ENCODE measurements at places on chromosomes 5 and 9.

GRCh38 chr5:7970816-7971215 lies 101.9 kb downstream of the MTRR start:
- DNase-seq, result no peak
- H3K27me3 ChIP-seq, result no peaks in the 10 kb centered on the region
- H3K27ac ChIP-seq, result no peak overlapping the region
- H3K36me3 ChIP-seq, result no peaks in the 10 kb centered on the region

DNA sequence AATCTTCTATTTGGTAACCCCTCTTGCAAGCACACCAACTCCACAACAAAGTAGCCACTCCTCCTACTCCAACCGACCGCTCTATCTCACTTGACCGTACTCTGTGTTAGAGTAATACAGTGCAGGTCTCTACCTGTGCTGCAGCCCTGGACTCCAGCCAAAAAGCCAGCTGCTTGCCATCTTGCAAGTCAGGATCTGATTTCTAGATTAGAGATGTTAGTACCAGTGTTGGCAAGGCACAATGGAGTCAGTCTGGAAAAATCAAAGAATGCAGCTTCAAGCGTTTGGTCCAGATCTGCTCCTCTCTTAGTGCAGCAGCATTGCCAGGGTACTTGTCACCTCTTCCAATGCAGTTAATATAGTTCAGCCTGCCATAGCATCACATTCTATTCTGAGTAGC lies 477.6 kb downstream of the ZSWIM6 start:
- peaks cover 3% of the 10 kb centered on the region for H3K27me3 ChIP-seq
- H3K4me1 ChIP-seq, result peaks cover under 1% of the 10 kb centered on the region

- peaks cover 7% of the 10 kb centered on the region for H3K27me3 ChIP-seq
- no peaks in the 10 kb centered on the region for H3K36me3 ChIP-seq
- H3K27ac ChIP-seq, result no peak overlapping the region
- DNase-seq, result no peak
- H3K4me1 ChIP-seq, result peaks cover 8% of the 10 kb centered on the region
Observed at GRCh38 chr9:133696071-133696472, 42.1 kb downstream of the SARDH start.

- H3K27ac ChIP-seq, result no peak overlapping the region
- H3K4me1 ChIP-seq, result no peaks in the 10 kb centered on the region
- no peak overlapping the region for H3K4me3 ChIP-seq
- DNase-seq, result no peak
- no peaks in the 10 kb centered on the region for H3K27me3 ChIP-seq
Observed at GRCh38 chr5:52283221-52283620, 504.5 kb upstream of the ITGA1 start.

DNA sequence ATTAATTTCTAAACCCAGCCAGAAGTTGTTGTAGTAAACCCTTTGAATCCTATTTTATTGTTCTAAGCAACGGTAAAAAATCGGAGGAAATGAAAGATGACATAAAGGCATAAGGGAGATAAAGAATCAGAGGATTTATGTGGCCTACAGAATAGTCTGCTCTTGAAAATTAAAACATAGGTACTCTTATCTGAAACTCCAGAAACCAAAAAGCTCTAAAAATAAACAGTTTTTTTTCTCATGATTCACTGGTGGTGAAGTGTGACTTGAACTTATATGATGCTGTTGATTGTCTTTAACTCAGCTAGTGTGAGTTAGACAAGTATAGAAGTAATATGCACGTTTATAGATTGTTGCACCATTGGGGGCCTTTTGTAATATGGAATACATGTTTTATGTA lies 80.3 kb downstream of the HSD17B4 start:
- no peak overlapping the region for H3K27ac ChIP-seq
- no peaks in the 10 kb centered on the region for H3K36me3 ChIP-seq
- H3K27me3 ChIP-seq, result peaks cover 2% of the 10 kb centered on the region
- no peak for DNase-seq

DNA sequence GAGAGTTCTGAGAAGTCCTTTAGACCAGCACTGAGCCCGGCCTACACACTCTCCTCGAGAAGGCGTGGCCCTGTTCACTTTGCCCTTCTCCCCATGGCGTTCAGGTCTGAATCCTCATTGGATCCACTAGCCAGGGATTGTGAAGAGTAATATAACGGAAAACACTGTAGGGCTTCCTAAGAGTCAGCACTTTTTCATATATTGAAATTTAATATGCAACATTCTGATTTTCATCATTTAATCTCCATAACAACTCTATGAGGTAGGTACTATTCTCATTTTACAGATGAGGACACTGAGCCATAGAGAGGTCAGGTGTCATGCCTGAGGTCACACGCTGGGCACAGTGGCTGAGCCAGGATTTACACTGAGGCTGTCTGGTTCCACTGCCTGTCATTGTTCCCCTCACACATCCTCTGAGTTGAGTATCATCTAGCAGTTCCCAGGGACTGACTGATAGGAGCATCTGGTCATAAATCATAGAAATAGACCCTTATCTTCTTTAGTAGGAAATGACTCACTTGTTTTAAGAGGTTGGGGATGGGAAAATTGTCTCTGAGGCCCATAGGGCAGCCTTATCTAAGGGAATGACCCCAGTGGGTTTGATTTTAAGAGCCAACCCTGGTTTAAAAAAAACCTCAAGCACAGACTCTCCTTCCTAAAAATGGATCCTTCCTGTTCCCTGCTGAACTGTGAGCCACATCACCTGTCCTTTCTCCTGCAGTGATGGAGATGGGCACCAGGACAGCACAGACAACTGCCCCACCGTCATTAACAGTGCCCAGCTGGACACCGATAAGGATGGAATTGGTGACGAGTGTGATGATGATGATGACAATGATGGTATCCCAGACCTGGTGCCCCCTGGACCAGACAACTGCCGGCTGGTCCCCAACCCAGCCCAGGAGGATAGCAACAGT lies 41.2 kb downstream of the THBS4 start:
- no peak overlapping the region for H3K4me3 ChIP-seq

DNA sequence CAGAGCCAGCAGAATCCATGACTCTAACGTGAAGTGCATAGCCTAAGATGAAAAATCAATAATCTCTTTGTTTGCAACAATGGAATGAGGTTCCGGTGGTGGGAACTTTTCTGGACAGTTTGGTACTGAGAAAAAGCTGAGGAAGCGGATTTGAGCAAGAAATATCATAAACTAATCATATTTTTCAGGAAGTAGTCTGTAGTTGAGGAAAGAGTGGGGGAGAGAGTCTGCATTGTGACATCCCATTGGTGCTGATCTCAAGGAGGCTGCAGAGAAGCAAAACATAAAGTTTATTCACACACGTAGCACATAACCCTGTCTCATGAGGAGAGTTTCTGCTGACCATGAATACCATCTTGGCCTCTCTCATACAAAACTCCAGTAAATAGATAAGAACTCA lies 15.8 kb upstream of the FCHO2 start:
- DNase-seq, result no peak
- peaks cover 20% of the 10 kb centered on the region for H3K4me1 ChIP-seq
- no peak overlapping the region for H3K27ac ChIP-seq
- no peak overlapping the region for H3K4me3 ChIP-seq

- H3K4me3 ChIP-seq, result no peak overlapping the region
- DNase-seq, result no peak
- H3K36me3 ChIP-seq, result no peaks in the 10 kb centered on the region
- H3K4me1 ChIP-seq, result peaks cover 12% of the 10 kb centered on the region
- H3K27ac ChIP-seq, result no peak overlapping the region
- peaks cover 4% of the 10 kb centered on the region for H3K27me3 ChIP-seq
Observed at GRCh38 chr9:22052376-22052945, 43.4 kb upstream of the CDKN2B start.

GRCh38 chr9:89879701-89880100 lies 274.9 kb downstream of the GADD45G start:
- H3K4me3 ChIP-seq, result no peak overlapping the region
- no peak for DNase-seq
- peaks cover 10% of the 10 kb centered on the region for H3K27me3 ChIP-seq
- H3K4me1 ChIP-seq, result no peaks in the 10 kb centered on the region
- no peaks in the 10 kb centered on the region for H3K36me3 ChIP-seq

- no peak overlapping the region for H3K4me3 ChIP-seq
- H3K4me1 ChIP-seq, result no peaks in the 10 kb centered on the region
- no peak overlapping the region for H3K27ac ChIP-seq
- DNase-seq, result no peak
Observed at GRCh38 chr5:76099286-76099702, 16.1 kb downstream of the SV2C start.

DNA sequence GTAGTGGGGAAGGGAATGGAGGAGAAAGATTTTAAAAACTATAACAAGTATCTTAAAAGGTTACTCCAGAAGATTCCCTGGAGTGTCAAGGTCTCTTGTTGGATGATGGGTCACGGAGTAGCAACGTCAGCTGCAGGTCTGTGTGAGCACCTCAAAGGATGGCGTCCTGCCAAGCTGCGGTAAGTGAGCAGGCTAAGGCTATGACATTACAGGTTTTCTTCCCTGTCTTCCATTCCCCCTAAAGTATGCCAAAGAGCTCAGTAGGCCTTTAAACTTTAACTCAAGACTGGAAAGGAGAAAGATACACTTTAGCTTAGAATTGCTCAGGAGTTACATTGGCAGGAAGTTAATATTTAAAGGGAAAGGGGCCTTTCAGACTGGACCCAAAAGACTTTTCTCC lies 17.5 kb downstream of the SPOCK1 start:
- H3K4me3 ChIP-seq, result no peak overlapping the region
- H3K4me1 ChIP-seq, result no peaks in the 10 kb centered on the region
- H3K27ac ChIP-seq, result no peak overlapping the region
- DNase-seq, result no peak
- H3K36me3 ChIP-seq, result no peaks in the 10 kb centered on the region
- H3K27me3 ChIP-seq, result no peaks in the 10 kb centered on the region

DNA sequence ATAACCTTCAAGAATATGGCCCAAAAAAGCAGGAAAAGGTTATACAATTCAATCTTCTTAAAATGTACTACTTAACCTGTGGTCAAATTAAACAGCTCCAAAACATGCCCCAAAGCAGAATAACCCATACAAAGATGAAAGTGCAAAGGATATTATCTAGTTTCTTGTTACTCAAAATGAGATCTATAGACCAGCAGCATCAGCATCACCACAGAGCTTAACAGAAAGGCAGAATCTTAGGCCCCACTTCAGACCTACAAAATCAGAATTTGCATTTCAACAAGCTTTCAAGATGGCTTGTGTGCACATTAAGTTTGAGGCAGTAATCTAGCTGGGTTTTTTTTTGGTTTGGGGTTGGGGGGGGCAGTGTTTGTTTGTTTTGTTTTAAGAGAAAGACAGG lies 54.0 kb downstream of the SCAI start:
- no peak overlapping the region for H3K27ac ChIP-seq
- no peak overlapping the region for H3K4me3 ChIP-seq
- DNase-seq, result no peak
- peaks cover 2% of the 10 kb centered on the region for H3K27me3 ChIP-seq

DNA sequence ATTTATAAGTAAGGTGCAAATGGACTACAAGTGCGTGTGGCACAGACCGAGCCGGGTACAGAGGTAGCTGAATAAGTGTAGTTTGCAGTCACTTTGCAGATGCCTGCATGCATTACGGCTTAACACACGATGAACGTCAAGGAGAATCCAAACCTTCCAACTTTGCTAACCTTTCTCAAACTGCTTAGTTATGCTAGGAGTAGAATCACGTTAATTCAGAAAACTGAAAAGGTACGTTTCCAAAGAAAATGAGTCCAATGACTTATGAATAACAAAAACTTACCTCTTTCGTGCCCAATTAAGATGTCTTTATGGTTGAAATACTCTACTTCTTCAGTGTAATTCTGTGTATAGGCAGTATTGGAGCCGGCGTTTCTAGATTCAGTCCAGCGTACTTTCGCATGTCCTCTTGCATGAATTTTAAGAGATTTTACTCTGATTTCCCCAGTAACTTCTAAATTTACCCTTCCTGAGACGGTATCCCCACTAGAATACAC lies 539 bp downstream of the ARRDC3 start:
- H3K27ac ChIP-seq, result peak overlapping the region; percentile 100
- H3K36me3 ChIP-seq, result peaks cover 9% of the 10 kb centered on the region
- peaks cover 17% of the 10 kb centered on the region for H3K27me3 ChIP-seq

- no peak overlapping the region for H3K4me3 ChIP-seq
- H3K27me3 ChIP-seq, result peaks cover 4% of the 10 kb centered on the region
- peaks cover 20% of the 10 kb centered on the region for H3K4me1 ChIP-seq
- DNase-seq, result no peak
Observed at GRCh38 chr5:154943527-154943926, 2.7 kb downstream of the MRPL22 start.

- no peak overlapping the region for H3K4me3 ChIP-seq
- no peaks in the 10 kb centered on the region for H3K27me3 ChIP-seq
- peaks cover 3% of the 10 kb centered on the region for H3K36me3 ChIP-seq
- H3K27ac ChIP-seq, result no peak overlapping the region
Observed at GRCh38 chr5:2111569-2112105, 228.9 kb upstream of the IRX4 start.

GRCh38 chr5:99248066-99248465 lies 319.3 kb upstream of the CHD1 start:
- no peak for DNase-seq
- peak overlapping the region; percentile 97 for H3K27ac ChIP-seq
- no peaks in the 10 kb centered on the region for H3K36me3 ChIP-seq
- peaks cover 20% of the 10 kb centered on the region for H3K4me1 ChIP-seq

DNA sequence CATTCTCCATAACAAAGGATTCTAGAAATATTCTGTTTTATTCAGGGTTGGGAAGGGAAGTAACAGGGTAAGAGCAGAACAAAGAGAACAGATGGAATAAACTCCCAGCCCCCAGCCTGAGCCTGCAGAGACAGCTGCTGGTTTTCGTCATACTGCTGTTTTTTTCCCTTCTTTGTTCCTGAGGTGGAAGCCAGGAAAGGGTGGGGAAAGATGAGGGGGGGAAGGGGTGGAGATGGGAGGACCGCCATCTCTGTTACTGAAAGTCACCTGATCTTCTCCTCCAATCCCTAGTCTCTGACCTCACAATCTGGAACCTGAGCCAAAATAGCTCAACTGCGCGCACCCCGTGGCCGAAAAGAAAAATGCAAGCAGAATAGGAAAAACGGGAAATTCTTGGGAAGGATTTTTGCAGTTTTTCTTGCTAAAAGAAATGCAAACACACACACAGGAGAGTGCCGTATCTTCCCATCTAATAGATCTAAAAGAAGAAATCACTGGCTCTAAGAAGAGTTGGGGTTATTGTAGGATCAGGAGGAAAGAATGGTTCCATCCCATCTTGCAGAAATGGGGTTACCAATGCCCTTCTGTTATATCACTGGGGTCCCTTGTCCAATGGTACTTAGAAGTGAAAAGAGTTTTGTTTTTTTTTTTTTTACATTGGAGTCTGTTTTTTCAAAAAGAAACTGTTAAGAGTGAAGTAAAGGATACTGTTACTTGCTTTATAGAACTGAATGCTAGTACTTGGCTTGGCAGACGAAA lies 57.9 kb downstream of the DIAPH1 start:
- peak overlapping the region; percentile 97 for H3K27ac ChIP-seq
- peaks cover 56% of the 10 kb centered on the region for H3K4me1 ChIP-seq
- peak; percentile 75 for DNase-seq
- peaks cover 8% of the 10 kb centered on the region for H3K27me3 ChIP-seq
- no peak overlapping the region for H3K4me3 ChIP-seq
- peaks cover 24% of the 10 kb centered on the region for H3K36me3 ChIP-seq

DNA sequence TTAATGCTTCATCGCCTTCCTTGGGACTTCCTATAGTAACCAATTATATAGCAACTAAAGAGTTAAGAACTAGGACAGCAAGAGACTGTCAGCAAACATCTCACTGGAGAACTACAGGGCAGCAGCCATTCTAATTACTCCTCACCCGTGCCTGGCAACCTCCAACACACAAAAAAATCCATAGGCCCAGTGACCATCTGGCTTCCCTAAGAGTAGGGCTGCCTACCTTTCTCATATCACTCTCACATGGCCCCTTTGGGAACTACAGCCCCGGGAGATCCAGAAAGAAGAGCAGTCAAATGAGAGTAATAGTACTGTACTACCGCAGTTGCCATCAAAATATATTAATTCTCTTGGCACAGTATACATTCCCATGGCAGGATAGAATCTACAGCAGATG lies 5.7 kb downstream of the DCAF10 start:
- H3K4me3 ChIP-seq, result no peak overlapping the region
- no peak for DNase-seq
- H3K36me3 ChIP-seq, result no peaks in the 10 kb centered on the region
- no peaks in the 10 kb centered on the region for H3K27me3 ChIP-seq
